ENCODE measurements at places on chromosomes 12 and 14.
A peak's percentile ranks its signal among the peaks of the same experiment; 100 is the strongest.

DNA sequence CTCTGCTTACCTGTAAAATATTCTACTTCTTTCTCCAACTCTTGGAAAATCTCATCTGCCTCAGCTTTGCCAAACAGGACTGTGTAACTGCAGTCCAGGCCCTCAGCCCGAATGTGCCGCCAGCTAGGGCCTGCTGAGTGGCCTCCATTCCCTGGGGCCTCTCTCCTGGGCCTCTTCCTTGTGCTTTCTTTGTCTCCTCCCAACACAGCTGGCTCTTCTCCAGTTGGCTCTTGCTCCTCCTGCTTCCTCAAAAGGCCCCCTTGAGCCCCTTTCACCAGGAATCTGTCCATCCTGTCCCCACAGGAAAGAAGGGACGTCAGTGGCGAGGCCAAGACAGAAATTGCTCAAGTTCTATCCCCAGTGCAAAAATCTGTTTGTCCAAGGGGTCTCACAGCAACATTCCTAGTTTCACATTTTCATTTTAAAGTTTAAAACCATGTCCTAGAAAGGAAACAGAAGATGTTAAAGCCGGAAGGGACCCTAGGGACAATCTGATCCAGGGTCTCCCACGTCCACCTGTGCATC is 713 bp downstream of the ALKBH2 start:
- no peak for DNase-seq

DNA sequence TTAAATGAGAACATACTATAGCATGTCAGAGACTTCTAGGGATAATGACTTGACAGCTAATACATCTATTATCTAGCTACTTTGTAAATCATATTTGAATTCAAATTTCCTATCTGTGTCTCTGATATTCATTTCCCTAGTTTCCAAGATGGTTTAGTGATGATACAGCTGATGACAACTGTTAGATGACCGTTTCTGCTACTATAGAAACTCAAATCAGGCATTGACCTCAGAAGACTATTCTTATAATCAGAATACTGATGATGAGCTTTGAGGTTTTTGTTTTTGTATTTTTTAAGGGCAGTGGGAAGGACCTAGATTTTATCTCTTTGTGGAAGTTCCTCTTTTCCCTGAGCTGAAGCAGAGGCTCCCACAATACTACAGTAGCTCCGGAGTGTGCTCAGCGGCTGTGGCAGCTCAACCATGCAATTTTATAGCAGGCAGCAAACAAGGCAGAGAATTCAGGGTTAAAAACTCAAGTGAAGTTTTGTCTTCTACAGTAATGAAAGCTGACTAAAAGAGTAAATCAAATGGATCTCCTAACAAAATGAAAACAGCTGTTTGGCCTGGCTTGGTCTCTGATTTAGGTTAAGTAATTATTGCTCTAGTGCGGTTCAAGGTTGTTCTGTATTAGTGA is 145.1 kb downstream of the SLC25A21 start:
- no peak for DNase-seq

DNA sequence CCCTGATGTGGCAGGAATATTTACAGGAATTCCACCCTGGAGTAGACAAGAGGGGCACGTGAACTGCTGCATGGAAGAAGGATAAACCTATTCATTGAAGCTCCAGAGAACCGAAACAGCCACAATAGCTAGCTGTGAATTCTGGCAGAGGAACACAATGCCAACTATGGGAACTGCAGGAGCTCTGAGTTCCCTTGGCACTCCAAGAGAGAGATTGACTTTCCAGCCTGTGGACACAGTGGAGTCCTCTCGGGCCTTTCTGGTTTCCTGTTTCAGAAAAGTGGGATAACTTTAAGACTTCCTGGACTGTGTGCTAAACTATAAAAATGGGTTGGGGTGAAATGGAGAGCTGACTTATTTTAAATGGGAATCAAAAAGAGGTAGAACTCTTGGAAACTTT is 11.9 kb downstream of the CACNA2D4 start:
- no peak for DNase-seq

DNA sequence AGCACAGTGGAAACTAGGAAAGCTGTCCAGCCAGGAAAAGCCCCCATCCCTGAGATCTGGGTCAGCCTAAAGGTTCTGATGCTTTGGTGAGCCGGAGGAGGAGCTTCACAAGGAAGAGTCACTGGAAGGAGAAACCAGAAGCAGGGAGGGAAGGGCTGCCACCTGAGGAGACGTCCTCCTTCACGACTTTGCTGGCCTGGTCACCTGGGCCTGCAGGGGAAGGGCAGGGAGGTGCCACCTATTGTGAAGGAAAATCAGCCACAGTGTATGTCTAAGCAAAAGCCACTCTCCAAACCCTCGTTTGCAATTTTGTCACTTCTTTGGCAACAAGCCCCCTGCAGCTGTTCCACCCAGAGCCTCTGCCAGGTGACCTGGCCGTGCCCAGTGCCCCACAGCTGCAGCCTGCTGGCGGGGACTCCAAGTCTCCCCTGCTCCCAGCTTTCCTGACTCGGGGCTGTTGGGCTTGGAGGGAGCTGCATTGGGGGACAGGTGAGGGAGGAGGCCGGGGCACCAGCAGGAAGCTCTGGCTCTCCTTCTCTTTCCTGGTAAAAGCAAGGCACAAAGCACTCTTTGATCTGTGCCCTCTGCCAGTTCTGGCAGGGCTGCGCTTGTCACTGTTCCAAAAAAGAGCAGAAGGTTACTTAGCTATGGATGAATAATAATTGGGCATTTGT is 120.9 kb upstream of the BCL2L14 start:
- no peak for DNase-seq

DNA sequence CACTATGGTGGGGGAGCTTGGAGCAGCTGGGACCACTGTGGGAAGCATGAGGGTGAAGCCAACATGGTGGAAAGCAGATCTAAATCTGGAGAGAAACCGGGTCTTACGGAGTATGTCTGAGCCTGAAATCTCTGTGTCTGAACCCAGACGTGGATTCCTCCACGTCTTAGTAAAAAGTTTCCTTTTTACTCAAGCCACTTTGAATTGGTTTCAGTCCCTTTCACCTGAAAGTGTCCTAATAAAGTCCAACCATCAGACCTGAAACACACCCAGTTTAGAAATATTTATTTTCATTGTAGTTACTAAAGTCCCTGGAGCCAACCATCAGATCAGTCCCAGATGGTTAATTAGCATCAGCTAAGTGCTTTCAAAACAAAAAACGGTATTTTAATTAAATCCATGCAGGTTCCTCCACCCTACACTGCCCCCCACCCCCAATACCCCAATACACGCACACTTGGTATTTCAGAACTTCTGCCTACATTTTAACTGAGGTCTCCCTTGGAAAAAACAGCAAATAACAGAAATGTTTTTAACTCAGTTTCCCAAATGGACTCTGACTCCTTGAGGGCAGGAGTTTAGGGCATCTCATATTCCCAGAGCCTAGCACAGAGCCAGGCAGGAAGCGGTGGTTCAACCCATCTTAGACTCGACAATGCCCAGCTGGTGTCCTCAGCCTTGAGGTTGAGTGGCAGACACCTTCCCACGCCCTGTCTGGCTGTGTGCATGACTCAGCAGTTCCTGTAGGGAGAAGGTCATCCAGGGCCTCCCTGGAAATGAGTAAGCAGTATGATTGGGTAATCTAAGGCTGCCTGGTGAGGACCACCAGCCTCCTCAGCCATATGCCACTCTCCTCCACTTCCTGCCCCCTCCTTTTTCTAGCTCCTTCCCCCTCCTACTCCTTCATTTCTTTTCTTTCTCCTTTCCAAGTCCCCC is 175.8 kb downstream of the TTC8 start:
- no peak for DNase-seq

GRCh38 chr14:104450811-104451401 is 128.7 kb upstream of the C14orf180 start:
- DNase-seq, result no peak

DNA sequence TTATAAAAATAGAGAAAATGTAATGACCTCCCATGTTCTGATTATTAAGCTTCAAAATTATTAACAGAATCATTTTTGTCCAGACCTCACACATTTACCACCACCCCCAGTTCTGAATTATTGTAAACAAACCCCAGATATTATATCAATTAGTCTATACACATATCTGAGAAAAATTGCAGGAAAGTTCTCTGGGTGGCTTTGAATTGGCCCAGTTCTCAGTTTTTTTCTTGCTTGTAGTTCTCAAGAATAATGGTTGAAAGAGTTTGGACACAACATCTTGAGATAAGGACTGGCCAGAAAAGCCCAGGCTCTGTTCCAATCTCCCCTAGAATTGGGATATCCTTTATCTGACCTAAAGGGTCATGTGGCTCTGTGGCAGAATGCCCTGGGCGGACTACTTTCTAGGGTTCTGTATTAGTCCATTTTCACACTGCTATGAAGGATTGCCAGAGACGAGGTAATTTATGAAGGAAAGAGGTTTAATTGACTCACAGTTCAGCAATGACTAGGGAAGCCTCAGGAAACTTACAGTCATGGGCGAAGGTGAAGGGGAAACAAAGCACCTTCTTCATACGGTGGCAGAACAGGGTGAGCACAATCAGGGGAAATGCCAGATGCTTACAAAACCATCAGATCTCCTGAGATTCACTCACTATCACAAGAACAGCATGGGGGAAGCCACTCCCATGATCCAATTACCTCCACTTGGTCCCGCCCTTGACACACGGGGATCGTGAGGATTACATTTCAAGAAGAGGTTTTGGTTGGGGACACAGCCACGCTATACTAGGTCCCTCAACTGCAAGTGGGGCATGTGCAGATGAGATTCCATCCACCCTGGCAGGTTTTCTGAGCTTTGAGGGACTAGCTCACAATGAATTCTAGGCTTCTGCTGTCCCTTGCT is 1504.6 kb upstream of the FLRT2 start:
- no peak for DNase-seq

GRCh38 chr12:121860257-121860656 is 1.6 kb upstream of the HPD start:
- no peak for DNase-seq

- no peak for DNase-seq
Measured at GRCh38 chr12:26338586-26339572, 143.5 kb downstream of the SSPN start.

- no peak for DNase-seq
Measured at GRCh38 chr12:114952573-114953271, 268.7 kb upstream of the TBX3 start.

DNA sequence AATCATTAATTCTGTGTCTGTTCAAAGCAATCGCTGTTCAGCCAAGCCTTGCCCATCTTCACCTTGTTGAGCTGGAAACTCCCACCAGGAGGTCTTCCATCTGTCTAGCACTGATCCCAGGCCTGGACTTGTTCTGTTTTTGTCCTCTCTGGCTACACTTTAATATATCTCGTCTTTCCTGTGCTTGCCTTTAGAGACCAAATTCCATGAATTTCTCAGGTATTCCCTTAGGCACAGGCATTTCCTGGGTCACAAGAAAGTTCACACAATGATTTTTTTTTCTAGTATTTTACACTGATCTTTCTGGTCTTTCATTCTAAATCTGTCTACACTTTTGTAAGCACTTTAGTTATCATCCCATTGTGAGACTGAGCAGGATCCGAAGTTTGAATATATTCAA is 116.4 kb upstream of the CCND2 start:
- no peak for DNase-seq

GRCh38 chr14:54354096-54354495 is 42.7 kb upstream of the CDKN3 start:
- DNase-seq, result no peak

- no peak for DNase-seq
Measured at GRCh38 chr12:102900389-102900788, 16.7 kb downstream of the PAH start.

GRCh38 chr14:82533351-82533750 is 999.7 kb upstream of the SEL1L start:
- DNase-seq, result no peak

GRCh38 chr12:105077435-105077834 is 6.8 kb downstream of the ALDH1L2 start:
- DNase-seq, result no peak

DNA sequence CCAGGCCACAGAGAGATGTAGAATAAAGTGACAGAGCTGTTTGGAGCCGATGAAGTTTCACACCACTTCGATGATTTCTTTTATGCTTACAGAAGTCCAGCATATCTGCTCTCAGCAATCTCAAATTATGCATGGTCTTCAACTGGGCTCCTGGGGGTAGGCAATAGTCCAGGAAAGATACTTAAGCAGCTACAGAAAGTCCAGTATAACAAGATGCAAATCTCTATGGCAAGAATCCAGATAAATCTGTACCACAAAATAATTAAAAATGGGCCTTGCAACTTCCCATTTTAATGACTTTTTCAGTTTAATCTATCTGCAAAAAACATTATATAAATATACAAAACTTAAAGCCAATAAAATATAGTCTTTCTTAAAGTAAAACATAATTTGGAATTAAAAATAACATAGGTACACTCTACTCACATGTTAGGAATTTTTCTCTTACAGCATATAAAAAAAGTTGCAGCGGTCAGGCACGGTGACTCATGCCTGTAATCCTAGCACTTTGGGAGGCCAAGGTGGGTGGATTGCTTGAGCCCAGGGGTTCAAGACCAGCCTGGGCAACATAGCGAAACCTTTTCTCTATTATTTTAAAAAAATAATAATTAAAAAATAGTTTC is 20.5 kb upstream of the RAD51AP1 start:
- no peak for DNase-seq

GRCh38 chr14:36271939-36272907 is 48.2 kb downstream of the MBIP start:
- peak; percentile 1 for DNase-seq

- DNase-seq, result no peak
Measured at GRCh38 chr12:128872303-128872702, 19.0 kb downstream of the GLT1D1 start.

GRCh38 chr12:92511786-92512185 is 191.0 kb upstream of the PLEKHG7 start:
- DNase-seq, result no peak

DNA sequence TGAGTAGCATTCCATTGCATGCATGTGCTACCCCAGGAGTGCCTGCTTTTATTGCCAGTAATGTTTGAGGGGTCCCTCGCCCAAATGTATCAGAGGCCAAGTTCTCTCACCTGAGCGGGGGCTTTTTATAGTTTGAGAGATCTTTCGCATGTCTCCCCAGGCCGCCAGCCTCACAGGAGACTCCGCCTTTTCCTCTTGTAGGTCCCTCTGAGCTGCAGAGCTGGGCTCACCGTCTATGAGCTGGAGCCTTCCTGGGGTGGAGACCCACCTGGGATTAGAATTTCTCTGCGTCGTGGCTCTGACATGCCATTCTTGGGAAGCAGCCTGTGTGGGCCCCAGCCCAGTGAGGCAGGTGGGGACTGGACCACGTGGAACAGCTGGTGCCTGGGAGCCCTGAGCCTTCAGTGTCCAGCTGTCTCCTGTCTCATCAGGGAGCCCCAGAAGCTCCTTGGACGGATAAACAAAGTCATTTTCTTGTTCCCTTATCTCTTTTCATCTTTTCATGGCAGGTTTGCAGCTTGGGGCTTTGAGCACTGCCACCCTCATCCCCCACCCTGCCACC is 261.7 kb upstream of the CRY1 start:
- DNase-seq, result no peak

GRCh38 chr12:110641521-110641920 is 27.6 kb downstream of the TCTN1 start:
- DNase-seq, result no peak
